ENCODE measurements at places on chromosomes 12 and 14. TPM values are rescaled to one million over a fixed set of nuclear protein-coding genes. Genes with fewer than 3 reads are reported as not detected.

The LRRC43 gene
- 0.13 TPM for total RNA-seq

The SYNDIG1L gene
- total RNA-seq: 2.5 TPM

The LRRC10 gene
- not detected for total RNA-seq

The DEPDC4 gene
- total RNA-seq: 6.9 TPM

The SERPINA5 gene
- total RNA-seq: 0.91 TPM

The HOXC11 gene
- total RNA-seq: not detected

The EML1 gene
- 7.8 TPM for total RNA-seq

The NTN4 gene
- 17.3 TPM for total RNA-seq

The DEGS2 gene
- not detected for total RNA-seq

The SLCO1B1 gene
- not detected for total RNA-seq

The KRT85 gene
- not detected for total RNA-seq

The HSPB8 gene
- total RNA-seq: 7.0 TPM

The ATL1 gene
- 1.2 TPM for total RNA-seq

The TCTN2 gene
- 8.4 TPM for total RNA-seq

The AMN gene
- 0.08 TPM for total RNA-seq

The ELK3 gene
- total RNA-seq: 39.2 TPM

The KRT5 gene
- total RNA-seq: 4.1 TPM

The TMCC3 gene
- total RNA-seq: 0.08 TPM

The ADSS1 gene
- total RNA-seq: 24.9 TPM

The TAS2R9 gene
- total RNA-seq: not detected

The GZMB gene
- not detected for total RNA-seq

The USP44 gene
- total RNA-seq: 1.8 TPM

The RALGAPA1 gene
- total RNA-seq: 7.5 TPM

The OR6C4 gene
- not detected for total RNA-seq

The ADCY4 gene
- 0.88 TPM for total RNA-seq

The CCDC184 gene
- 3.7 TPM for total RNA-seq

The BICDL1 gene
- under 0.01 TPM for total RNA-seq
